ENCODE measurements at places on chromosomes 4 and X. TPM values are rescaled to one million over a fixed set of nuclear protein-coding genes. Genes with fewer than 3 reads are reported as not detected.

CXXC4 gene
- polyA plus RNA-seq = 0.45 TPM

NUDT10 gene
- polyA plus RNA-seq = 7.0 TPM

NEUROG2 gene
- polyA plus RNA-seq = not detected

DNA sequence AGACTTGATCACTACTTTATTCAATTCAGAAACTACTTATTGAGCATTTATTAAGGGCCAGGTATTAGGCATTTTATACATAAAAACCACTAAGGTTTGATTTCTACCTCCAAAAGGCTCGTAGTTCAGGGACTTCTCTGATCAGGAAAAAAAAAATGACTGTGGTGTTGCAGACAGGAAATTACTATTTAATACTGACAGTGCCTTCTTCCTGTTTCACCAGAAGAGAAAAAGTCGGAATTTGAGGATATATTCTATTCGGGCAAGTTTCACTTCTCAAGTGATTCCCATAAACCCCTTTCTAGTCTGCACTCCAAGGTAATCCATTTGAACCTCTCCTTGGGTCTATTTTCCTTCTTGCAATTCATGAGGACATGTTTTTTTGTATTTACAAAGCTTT, 15.3 kb upstream of the TASL start:
- DNase-seq = no peak

CSN3 gene
- polyA plus RNA-seq = not detected

DNA sequence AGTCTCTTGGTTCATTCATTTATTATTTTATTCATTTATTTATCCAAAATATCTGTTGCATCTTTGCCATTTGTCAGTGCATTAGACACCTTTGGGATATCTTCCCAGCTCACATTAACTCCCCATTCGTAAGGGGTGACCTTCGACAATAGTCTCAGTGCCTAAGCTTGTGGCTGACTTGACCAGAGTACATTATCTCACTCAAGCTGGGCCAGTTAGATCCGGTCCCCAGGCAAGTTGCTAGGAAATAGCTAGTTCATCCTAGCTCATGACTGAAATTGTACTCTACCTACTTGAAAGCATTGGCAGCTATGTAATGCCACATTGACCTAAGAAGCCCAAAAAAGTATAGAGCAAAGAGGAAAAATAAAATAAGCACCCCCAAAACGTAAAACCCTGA, 165.3 kb downstream of the FBXO8 start:
- no peak for DNase-seq

GRCh38 chr4:81595287-81595686, 123.6 kb upstream of the RASGEF1B start:
- no peak for DNase-seq

DCHS2 gene
- polyA plus RNA-seq = not detected

BRS3 gene
- not detected for polyA plus RNA-seq

GRCh38 chr4:47798165-47798564, 39.7 kb downstream of the CORIN start:
- DNase-seq = no peak

DCLK2 gene
- polyA plus RNA-seq = 2.6 TPM

ARHGAP10 gene
- polyA plus RNA-seq = 13.4 TPM

GRCh38 chr4:150368667-150369066, 213.3 kb upstream of the MAB21L2 start:
- no peak for DNase-seq

DNA sequence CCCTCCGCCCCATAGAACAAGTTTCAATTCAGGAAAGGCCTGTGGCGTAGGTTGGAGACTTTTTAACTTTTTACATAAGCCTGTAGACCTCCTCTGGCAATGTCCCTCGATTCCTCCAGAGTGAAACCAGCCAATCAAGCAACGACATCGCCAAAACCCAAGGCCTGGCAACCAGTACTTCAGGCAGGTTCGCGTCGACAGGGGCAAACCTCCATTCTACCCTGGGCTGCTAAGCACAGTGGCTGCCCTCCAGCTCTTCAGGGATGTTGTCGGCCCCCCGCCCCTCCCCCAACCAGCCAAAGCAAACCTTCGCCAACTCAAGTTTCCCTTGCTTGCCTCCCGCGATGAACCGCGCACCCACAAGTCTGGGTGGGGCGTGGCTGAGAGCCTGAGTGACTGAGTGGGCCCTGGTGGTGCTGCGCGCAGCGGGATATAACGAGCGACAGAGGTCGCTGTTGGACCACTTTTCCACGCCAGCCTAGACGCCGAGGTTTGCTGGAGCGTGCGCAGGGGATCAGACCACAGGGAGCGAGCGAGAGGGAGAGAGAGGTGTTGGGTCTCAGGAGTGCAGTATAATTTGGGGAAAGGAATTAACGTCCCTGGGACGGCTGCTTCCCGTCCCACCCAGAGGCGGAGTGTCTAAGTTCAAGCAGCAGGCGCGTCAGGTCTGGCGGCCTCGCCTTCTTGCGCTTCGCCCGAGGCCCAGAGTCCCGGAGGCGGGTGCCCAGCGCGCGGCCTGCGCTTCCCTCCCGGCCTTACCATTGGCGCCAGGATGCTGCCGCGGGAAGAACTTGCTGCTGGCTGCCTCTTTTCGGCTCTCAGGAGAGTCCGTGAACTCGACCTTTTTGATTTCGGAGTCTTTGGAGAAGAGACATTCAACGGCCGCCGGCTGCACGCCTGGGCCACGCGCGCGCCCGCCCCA, 9.0 kb upstream of the PITX2 start:
- peak; percentile 84 for DNase-seq

TMEM255A gene
- polyA plus RNA-seq = 2.8 TPM

DNA sequence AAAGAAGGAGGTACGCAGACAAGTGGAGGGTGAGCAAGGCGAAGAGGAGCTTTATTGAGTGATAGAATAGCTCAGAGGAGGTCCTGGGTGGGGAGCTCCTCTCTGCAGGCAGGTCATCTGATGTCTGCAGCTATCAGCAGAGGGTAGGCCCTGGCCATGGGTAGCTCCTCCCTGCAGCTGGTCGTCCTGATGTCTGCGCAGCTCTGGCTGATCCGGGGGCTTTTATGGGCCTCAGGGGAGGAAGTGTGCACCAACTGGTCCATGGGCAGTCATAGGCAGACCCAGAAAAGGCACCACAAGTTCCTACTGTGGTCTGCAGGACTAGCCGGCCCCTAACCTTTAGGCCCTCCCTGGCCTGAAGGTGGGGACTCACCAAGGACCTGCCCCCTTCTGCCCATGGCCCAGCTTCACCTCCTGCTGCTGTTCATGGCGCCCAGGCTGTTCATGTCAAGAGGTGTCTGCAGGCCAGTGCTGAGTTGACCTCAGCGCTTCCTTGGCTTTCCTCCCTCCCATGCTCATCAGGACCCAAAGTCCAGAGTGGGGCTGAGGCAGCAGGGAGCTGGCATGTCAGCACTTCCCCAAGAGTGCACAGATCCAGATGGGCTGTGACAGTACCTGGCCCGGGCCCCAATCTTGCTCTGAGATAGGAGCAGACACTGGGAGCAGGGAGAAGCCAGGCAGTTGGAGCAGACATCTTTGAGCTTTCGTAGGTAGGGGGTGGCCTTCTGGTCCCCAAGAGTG, 46.1 kb downstream of the ARAP2 start:
- DNase-seq = no peak

ARHGAP36 gene
- not detected for polyA plus RNA-seq

ZNF157 gene
- 0.17 TPM for polyA plus RNA-seq

- DNase-seq = no peak
Observed at GRCh38 chr4:167171928-167172327, 62.4 kb downstream of the SPOCK3 start.

GRCh38 chrX:26631385-26631784, 415.4 kb downstream of the MAGEB5 start:
- DNase-seq = no peak

- no peak for DNase-seq
Observed at GRCh38 chr4:66564901-66565651, 894.8 kb upstream of the EPHA5 start.

DNA sequence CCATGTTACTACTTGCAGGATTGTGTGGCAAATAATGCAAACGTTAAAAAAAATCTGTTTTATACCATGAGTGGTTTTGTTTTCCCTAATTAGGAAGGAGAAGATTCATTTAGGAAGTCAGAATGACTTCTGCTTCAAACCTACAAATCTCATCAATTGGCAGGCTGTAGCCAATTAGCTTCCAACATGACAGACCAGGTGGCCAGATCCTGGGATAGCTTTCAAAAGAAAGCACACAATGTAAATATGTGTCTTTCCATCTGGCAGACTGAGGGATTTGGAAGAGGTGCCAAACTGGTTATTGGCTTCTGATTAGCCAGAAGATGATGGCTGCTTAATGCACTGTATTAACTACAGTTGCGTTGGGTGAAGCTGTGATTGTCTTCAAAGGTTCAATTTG, 432.8 kb downstream of the ANKRD50 start:
- no peak for DNase-seq

- DNase-seq = no peak
Observed at GRCh38 chrX:150465881-150466775, 102.3 kb upstream of the MTM1 start.

DNA sequence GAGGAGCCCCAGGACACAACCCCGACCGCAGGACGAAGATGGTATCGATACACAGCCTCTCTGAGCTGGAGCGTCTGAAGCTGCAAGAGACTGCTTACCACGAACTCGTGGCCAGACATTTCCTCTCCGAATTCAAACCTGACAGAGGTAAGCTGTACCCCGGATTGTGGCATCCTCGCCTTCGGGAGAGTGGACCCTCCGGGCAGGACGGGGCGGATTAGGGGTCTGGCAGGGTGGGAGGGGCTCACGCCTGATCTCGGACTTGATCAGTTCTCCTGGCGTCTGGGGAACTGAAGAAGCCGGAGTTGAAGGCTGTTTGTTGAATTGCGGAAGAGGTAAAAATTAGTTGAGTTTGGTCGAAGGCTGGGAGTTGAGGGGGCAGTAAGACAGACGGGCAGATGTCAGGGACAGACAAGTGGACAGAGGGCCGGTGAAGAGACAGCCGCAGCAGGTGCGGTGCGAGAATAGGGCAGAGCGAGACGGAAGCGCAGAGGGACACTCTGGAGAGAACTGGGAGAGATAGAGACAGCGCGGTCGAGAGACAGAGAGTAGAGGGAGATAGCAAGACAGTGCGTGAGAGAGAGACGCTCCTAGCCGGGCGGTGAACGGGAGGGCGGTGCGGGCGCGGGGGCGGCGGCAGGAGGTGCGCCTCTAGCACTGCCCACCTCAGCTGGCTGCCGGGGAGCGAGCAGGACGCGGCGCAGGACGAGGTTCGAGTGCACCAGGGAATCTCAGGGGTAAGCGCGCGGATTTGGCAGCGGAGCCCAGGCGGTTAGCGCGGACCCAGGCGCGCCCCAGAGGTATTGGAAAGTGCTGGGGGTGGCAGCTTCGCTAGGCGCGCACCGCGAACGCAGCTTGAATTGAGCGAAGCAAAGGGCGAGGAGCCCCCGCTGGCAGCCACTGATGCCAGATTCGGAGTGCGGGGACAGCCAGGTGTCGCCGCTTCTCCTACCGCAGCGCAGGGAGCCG, 23.9 kb downstream of the ARHGAP36 start:
- peak; percentile 53 for DNase-seq

DNA sequence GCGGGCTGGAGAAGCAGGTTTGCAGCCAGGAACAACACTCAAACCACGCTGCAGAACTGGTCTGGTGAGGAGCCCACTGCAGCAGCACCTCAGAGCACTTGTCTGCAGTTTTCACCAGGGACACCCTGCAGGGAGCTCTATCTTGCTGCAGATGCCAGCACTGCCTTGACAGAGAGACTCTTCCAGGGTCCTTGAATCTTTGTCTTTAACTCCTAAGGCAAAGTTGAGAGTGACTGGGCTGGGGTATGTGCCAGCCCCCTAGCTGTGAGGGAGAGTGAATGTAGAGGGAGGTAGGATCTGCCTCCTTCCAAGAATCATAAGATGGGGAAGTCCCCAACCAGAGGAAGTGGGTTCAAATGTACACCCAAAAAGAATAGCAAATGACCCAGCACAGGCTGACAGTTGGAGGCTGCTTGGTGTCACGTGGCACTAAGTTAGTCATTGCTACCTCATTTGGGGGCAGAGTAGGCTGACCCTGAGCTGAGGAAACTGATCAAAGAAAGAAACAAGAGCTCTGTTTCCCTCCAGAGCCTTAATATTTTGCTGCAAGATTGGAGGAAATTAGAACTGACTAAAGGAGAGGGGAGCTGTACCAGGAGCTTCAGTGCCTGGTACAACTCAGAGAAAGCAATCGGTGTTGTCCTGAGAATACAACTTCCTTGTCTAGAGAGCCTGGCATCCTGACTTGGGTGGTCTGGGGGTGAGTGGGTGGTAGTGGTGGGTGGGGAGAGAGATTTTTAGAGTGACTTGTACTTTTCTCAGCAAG, 28.2 kb upstream of the HUWE1 start:
- DNase-seq = peak; percentile 9

- no peak for DNase-seq
Observed at GRCh38 chr4:40247350-40247749, 50.5 kb downstream of the RHOH start.

AIFM1 gene
- 255 TPM for polyA plus RNA-seq

DNA sequence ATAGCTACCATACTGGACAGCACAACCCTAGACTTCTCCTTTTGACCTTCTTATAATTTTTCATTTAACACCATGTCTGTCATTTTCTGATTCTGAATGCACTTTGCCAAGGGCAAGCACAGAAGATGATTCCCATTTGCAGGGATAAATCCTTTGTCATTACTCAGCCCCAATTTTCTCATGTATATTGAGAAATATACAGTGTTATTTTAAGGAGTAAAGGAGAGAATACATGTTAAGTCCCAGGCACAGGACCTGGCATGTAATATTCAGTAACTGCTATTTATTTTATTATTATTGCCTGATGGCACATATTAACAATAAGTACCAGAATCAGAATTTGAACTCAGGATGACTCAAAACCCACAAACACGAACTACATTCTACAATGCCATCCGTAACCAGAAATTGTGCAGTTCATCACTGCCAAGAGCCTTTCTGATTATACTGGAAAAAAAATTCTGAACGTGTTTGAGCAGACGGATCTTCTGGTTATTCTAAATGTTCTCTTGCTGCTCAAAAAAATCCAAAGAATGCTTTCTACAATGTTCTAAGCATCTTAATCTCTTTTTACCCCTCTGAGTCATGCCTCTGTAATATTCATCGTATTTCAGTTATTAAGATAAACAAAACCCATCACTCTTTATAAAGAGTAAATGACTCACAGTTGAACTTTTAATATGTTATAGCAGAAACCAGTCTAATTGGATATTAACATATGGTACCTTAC, 170.0 kb downstream of the MID1 start:
- no peak for DNase-seq

DNA sequence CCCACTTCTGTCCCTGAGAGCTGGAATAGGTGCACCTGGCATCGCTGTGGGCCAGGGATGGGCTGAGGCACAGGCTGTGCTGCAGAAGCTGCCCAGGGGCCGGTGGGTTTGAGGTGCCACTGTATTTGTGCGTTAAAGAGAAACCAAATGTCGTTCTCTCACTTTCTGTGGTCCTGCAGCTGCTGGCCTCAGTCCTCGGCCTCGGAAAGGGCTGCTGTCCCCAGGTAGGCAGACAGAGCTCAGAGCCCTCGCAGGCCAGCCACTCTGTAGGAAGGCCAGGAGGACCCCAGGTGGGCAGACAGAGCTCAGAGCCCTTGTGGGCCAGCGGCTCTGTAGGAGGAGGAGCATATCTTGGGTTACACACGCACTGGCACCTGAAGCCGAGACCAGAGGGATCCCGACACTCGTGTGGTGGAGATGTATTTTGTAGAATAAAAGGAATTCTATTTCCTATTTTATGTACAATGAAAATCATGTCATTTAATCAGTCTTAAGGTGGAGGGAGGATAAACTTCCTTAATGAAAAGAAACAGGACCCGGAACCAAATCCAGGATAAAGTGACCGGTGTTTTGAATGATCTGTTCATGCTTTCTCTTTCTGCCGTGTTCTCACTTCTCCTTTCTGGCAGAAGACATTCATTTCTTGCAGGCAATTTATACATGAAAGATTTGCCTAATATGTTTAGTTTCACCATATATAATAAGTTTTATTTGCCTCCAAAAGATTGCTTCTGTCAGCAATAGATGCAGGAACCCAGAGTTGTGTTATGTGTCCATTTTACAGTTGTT, 54.4 kb upstream of the HGFAC start:
- DNase-seq = peak; percentile 48

GAGE12H gene
- not detected for polyA plus RNA-seq

Measured in kidney (tissue), 22 donors.